ENCODE measurements at places on chromosomes 12 and 14.

DNA sequence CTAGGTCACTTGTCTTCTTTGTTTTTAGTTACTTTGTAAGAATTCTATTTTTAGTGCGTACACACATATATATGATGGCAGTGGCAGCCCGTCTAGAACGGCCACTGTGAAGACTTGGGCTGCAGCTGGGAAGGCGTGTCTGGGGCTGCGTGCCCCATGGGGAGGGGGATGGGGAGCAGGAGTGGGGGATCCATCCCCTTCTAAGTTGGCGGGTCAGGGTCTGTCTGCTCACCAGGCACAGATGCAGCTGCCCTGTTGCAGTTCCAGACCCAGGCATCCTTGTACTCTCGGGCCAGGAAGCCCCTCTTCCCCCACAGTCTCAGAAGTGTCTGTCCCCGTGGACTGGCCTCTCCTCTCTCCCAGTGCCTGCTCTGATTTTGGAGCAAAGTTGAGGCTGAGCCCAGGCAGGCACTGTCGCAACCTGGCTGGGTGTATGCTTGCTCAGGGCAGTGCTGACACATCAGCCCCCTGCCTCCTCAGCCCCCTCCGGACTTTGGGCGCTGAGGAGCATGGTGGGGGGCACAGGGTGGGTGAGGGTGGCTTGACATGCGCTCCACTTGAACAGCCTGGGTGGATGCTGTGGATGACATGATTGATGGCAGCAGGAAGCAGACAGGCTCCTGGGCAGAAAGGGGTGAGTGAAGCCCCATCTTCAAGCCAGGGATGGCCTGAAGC lies 271.2 kb upstream of the NAV3 start:
- DNase-seq, result no peak

- no peak for DNase-seq
These were observed 220.3 kb downstream of the ASCL1 start for GRCh38 chr12:103177639-103178255.

DNA sequence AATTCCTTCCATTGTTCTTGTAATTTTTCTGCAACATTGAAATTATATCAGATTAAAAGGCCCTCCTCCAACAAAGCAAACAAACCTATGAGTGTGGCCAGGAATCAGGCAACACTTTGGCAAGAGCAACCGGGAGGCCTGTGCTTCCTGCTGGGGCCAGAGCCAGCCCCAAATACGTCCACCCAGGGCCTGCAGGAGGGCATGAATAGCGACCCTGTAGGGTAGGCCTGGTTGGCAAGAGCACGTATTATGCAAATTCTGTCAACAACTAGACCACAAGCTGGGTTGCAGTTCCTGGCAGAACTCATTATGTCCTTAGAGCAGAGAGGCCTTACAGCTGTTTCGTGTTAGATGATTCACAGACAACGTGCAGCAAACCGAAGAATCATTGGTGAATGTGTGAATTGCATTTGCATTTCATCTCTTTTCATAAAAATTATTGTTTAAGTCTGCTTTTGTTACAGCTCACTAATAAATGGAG lies 26.9 kb upstream of the LGALS3 start:
- DNase-seq, result no peak

- no peak for DNase-seq
These were observed 165.4 kb upstream of the LRIG3 start for GRCh38 chr12:59085690-59086089.

DNA sequence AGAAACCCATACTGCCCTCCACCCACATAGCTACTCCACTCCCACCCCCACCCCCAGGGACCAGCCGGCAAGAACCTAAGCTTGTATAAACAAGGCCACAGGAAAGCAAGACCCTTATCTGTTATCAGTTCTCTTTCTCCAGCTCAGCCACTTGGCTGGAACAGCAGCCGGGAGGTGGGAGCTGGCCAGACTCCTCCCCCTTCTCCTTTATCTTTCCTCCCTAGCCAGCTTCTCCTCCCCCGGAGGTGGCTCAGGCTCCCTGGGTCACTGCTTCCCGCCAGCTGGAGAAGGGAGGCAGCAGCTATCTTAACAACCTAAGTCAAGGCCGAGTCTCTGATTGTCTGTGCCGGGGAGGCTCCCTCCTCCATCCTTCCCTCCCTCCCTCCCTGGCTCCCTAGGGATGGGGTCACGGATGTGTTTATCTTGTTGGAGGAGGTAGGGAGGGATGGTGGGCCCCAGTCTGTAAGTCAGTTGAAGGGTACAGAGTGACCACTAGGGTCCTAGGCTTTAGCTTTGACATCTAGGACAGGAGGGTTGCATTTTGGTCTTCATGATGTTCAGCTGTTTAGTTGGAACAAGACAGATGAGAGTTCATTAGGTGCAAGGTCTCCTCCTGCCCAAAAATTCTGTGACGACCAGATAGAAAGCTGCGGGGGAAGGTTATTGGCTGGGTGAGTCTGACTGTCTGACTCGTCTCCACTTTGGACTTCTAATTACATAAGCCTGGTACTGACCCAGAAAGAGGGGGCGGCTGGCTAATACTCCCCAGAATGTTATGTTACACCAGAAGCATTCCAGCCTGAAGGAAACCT lies 29.7 kb downstream of the ZFP36L1 start:
- peak; percentile 93 for DNase-seq
